ENCODE measurements at places on chromosomes 2 and 18.

DNA sequence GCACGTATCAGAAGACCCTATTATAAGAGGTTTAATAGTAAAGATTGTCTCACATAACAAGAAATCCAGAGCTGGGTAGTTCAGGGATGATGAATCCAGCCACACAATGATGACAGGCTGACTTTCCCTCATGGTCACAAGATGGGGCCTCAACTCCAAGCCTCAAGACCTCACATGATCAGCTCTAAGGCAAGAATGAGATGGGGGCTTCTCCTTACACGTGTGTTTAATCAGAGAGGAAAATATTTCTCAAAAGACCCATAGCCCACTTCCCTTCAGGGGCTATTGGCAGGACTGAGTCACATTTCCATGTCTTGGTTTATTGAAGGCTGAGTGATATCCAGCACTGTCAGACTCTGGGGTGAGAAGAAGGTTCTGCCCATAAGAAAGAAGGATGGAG lies 100.2 kb upstream of the FOSL2 start:
- no peak for DNase-seq

- no peak for DNase-seq
These were observed 16.4 kb downstream of the SLC66A2 start for GRCh38 chr18:79935098-79935480.

- no peak for DNase-seq
These were observed 651.1 kb upstream of the ID2 start for GRCh38 chr2:8030573-8031303.

DNA sequence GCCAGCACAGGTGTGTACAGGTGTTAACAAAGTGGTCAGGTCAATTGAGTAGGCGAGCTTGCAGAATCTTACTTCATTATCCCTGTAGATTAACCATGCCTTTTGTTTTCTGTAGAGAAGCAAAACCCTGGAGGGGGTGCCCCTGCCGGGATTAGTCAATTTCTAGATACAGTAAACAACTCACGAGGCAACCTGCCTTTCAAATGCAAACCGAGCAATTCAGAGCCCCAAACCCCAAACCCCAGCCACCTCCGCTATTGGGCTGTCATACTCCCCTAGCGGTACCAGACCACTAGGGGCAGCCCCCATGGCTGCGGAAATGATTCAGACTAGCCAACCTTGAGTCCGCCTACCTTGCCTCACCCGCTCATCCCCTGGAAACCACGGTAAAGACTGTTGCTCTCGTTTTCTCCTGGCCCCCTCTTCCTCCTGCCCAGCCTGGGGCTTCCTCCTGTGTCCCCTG lies 61.4 kb upstream of the KIF5C start:
- DNase-seq = no peak

DNA sequence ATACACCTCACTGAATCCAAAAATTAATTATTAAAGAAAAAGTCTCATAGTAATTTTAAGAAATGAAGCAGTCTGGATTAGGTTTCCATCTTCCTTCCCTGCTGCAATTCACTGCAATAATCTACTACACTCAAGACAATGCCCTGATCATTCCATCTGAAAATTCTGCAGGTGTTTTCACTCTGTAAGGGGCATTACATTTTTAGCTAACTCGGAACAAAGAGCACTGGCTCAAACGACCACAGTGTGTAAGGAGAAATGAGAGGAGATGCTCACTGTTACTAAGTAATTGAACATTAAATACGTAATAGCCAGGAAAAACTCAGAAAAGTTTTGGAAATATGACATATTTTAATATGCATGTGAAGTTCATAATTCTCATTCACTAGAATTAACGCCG lies 1.3 kb downstream of the B4GALT6 start:
- DNase-seq = no peak

GRCh38 chr2:177243073-177243472 lies 21.5 kb downstream of the NFE2L2 start:
- no peak for DNase-seq

- no peak for DNase-seq
These were observed 1195.1 kb upstream of the CHAC2 start for GRCh38 chr2:52572469-52572894.

DNA sequence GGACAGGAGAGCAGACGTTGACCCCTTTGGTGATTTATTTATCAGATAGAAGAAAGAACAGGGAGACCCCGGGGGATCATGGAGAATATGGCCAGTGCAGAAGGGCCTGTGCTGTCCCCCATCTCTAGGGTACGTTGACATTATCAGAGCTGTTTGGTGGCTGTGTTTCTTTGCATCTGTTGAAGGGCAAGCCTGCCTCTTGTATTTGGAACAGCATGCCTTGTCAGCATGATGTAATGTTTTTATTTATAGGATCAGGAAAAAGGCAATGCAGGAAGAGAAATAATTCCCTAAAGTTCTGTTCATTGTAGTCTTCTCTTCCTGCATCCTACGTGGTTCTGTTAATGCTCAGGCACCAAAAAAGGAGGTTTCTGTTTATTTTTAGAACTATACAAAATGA lies 49.8 kb upstream of the CABYR start:
- no peak for DNase-seq

- DNase-seq = peak; percentile 93
These were observed 7.2 kb downstream of the SLC66A2 start for GRCh38 chr18:79944126-79944731.

GRCh38 chr2:67652679-67653078 lies 255.5 kb downstream of the ETAA1 start:
- DNase-seq = no peak

Data from choroid plexus epithelial cell (primary cell).